ENCODE measurements at places on chromosomes 16 and 17.

DNA sequence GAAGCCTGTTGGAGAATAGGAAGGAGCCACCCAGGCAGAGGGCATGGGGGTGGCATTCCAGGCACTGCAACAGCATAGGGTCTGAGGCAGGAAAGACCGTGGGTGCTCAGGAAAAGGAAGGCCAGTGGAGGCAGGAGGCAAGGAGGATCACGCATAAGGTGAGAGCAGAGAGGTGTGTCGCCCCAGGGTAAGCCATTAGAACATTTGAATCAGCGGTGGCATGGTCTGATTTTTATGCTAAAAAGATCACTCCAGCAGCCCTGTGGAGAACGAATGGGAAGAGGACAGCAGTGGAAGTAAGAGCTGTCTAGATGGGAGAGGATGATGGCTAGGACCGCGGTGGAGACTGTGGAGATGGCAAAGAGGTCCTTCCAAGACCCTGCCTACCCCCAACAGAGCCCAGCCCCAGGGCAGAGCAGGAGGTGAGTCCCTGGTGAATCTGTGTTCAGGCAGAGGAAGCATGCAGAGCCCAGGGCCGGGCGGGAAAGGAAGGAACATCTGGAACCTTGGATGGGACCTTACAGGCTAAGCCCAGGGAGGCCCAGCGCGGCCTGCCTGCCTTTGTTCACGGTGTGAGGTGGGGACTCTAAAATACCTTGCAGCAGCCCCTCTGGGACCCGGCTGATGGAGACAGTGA is 7.8 kb downstream of the LPO start:
- no peak for DNase-seq

GRCh38 chr16:49615576-49615975 is 240.3 kb downstream of the ZNF423 start:
- no peak for DNase-seq

DNA sequence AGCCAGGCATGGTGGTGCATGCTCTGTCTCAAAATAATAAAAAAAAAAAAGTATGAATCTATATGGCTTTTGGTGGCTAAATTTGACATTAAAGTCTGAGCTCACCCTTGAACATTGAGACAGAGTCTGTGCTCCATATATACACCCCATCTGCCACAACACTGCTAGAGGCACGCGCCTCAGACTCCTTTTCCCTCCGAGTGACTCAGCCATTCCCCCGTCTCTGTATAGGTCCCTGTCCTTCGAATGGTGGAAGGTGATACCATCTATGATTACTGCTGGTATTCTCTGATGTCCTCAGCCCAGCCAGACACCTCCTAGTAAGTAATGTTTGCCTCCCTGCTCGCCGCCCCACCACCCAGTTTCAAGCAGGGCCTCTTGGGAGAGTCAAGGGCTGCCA is 4.5 kb upstream of the EFNB3 start:
- DNase-seq: no peak

DNA sequence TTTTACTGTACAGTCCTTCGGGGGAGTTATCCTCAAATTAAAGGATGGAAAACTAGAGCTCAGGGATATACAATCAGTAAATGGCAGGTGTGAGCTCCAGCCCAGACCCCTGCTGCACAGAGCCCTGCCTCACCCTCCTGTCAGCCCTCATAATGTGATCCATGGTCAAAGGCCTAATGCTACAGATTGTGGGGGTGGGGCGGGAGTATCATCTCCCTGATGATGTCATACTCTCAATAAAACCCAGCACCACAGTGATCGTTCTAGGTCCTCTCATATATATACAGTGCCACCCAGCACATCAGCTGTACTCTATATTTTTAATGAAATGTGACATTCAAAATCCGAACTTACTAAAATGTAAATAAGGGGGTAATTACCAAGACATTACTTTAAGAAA is 61.5 kb downstream of the SLC39A11 start:
- DNase-seq: no peak

DNA sequence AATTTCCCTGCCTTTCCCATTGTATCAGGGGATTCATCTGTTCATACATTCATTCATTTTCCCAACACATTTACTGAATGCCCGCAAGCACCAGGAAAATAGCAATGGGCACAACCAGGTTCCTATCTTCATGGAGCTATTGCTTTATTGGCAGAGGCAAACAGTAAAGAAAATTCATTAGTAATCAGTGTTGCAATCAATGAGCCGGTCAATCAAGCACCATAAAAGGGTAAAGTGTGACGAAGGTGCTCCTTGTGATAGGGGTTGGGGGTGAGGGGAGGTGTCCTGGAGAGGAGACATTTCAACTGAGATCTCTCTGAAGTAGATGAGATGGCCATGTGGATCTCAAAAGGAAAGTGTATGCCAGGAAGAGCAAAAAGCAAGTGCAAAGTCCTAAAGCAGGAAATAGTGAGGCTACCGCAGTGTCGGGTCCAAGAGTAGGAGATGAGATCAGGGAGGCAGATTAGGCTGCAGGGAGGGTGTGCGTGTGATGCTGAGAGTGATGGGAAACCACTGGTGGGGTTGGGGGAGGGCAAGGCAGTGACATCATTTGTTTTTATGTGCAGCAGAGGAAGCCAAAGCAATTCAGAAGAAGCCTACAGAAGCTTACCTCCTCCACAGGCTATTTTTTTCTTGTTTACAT is 28.4 kb downstream of the CDH13 start:
- DNase-seq: no peak

DNA sequence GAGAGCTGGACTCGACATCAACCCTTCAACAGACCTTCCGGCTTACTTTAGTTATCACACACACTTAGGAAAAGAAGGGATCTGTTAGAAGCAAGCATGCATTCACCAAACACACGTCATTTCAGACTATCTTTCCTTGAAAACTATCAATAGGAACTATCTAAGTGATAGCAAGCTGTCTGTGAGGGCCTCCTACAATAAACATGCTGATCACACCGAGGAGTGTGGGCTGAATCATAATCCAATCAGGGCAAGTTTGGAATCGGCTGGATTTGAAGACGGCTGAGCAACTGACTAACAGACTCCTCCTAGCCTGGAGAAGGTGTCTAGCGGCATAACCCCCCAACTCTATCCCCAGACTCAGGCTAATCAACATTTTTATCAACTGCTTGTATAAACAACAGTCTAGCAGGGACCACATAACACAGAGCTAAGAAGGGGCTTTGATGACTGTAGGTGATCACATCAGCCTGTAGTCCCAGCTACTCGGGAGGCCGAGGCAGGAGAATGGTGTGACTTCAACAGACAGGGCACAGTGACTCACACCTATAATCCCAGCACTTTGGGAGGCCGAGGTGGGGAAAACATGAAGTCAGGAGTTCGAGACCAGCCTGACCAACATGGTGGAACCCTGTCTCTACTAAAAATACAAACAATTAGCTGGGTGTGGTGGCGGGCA is 14.1 kb downstream of the NXN start:
- DNase-seq: no peak

GRCh38 chr16:29925105-29925756 is 795 bp downstream of the KCTD13 start:
- no peak for DNase-seq

- no peak for DNase-seq
Observed at GRCh38 chr17:19433255-19433654, 22.2 kb downstream of the RNF112 start.

DNA sequence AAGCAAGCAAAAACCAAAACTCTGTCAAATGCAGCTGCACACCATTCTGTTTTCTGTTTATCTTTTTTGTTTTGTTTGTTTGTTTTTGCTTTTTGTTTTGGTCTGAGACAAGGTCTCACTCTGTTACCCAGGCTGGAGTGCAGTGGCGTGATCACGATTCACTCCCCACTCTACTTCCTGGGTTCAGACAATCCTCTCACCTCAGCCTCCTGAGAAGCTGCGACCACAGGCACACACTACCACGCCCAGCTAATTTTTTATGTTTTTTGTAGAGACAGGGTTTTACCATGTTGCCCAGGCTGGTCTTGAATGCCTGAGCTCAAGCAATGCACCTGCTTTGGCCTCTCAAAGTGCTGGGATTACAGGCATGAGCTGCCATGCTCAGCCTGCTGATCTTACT is 19.3 kb upstream of the SLFN13 start:
- no peak for DNase-seq

GRCh38 chr17:42179911-42180410 is 981 bp downstream of the KCNH4 start:
- no peak for DNase-seq

DNA sequence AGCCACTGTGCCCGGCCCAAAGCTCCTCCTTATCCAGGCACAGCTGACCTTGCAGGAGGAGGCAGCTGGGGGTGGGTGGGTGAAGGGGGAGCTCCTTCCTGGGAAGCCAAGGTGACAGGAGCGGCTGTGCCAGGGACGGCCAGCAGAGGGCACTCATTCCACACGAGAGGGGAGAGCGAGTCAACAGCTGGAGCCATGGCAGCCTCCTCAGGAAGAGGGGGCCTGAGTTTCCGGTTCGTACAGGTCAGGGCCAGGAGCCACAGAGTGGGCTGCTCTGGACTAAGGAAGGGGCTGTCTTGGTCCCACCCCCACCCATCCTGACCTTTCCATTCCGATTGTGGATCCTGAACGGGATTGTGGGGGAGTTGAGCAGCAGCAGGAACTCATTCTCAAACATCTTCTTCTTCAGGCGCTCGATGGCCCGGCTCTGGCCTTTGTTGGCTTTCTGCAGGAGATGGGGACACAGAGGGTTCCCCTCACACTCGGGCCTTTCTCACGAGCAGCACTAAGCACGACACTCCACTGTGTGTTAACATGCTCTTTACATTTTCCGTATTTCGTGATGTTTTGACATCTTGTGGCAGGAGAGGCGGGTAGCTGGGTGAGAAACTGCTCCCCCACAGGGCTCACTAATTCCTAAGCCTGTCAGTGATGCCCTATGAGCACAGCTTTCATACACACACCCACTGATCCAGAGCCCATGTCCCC is 61.6 kb downstream of the TIMM22 start:
- DNase-seq: peak; percentile 70
